ENCODE measurements at places on chromosomes 2 and 18. TPM values are rescaled to one million over a fixed set of nuclear protein-coding genes. Genes with fewer than 3 reads are reported as not detected.

Gene ZDBF2
- 2.5 TPM for polyA plus RNA-seq

Gene FAHD2B
- 10.7 TPM for polyA plus RNA-seq

Gene PID1
- polyA plus RNA-seq = 8.8 TPM

Gene SMYD1
- polyA plus RNA-seq = not detected

Gene LYPD1
- polyA plus RNA-seq = 9.2 TPM

Gene PHOSPHO2
- polyA plus RNA-seq = 1.4 TPM

Gene PMAIP1
- 6.8 TPM for polyA plus RNA-seq

Gene ASPRV1
- polyA plus RNA-seq = 0.29 TPM

Gene RIT2
- polyA plus RNA-seq = not detected

Gene CCDC141
- polyA plus RNA-seq = not detected

Gene UBE2E3
- polyA plus RNA-seq = 105 TPM

Gene DPP10
- not detected for polyA plus RNA-seq

Gene CYTIP
- not detected for polyA plus RNA-seq

Gene TIA1
- polyA plus RNA-seq = 60.1 TPM

Gene PXDN
- polyA plus RNA-seq = 144 TPM

Gene POTEJ
- 0.02 TPM for polyA plus RNA-seq
